ENCODE measurements at places on chromosomes 2 and 18.

GRCh38 chr2:210681491-210681890 lies 125.1 kb downstream of the CPS1 start:
- no peak for DNase-seq

- DNase-seq: no peak
These were observed 3.6 kb upstream of the KCNJ13 start for GRCh38 chr2:232779934-232780333.

- no peak for DNase-seq
These were observed 42.5 kb downstream of the CXCR4 start for GRCh38 chr2:136075476-136075875.

- no peak for DNase-seq
These were observed 1407.4 kb upstream of the ZEB2 start for GRCh38 chr2:145927131-145927950.

DNA sequence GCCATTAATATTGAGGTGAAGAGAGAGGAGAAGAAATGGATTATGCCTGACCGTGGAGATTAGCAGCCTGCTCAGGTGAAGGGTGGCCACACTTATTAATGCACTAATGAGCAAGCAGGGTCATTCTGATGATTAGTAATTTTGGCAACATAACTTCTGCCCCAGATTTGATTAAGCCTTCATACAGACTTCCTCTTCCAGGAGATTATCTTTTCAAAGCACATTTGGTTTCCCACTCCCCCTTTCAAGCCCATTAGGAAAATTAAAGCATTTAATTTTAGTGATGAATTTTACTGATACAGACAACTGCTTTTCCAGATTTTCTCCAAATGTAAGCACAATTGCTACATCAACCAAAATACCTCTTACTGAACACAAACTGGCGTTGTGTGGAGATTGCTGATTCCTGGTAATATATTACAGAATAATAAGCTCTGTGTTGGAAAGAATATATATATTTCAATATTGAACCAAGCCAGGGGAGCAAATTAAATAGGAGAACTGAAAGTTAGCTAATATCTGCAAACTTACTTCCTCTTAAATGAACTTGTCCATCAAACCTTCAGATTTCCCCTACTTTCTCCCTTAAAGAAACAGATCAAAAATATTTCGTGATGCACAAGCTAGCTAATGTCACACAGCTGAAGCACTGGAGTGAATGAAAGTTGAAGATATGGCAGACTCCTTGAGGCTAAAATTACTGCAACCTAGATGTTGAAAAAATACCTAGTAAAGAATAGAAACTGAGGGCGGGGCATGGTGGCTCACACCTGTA lies 140.8 kb downstream of the FAM210A start:
- DNase-seq: no peak

- DNase-seq: no peak
These were observed 776.9 kb upstream of the FSHR start for GRCh38 chr2:49931241-49931640.

GRCh38 chr2:193556766-193557470 lies 1362.2 kb upstream of the TMEFF2 start:
- DNase-seq: no peak

DNA sequence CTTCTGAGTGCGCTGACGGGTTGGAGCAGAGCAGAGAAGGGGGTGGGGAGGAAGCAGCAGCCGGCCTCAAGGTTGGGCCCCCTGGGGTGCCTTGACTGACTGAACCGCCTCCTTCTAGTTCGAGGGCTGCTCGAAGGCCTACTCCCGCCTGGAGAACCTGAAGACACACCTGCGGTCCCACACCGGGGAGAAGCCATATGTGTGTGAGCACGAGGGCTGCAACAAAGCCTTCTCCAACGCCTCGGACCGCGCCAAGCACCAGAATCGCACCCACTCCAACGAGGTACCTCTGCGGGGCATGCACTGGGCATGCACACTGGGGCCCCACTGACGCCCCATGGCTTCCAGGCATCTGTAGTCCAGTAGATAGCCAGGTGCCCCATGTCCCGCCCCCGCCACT lies 246.9 kb downstream of the GLI2 start:
- DNase-seq: no peak

- DNase-seq: peak; percentile 31
These were observed 35.8 kb downstream of the CIB4 start for GRCh38 chr2:26605195-26605998.

DNA sequence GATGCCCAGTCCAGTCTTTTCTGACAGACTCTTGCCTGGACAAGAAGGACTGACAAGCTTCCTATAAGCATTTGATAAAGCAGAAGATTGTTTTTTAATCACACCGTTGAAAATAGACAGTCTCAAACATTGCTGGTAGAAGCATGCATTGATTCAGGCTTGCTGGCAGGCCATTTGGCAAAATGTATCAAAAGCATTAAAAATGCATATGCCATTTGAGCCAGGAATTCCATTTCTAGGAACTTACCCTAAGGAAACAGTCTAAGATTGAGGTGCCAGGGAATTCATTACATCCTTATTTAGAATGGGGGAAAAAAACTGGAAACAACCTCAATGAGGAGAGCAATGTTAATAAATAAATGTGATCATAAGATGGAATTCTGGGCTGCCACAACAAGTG lies 20.7 kb downstream of the LGALSL start:
- DNase-seq: no peak

DNA sequence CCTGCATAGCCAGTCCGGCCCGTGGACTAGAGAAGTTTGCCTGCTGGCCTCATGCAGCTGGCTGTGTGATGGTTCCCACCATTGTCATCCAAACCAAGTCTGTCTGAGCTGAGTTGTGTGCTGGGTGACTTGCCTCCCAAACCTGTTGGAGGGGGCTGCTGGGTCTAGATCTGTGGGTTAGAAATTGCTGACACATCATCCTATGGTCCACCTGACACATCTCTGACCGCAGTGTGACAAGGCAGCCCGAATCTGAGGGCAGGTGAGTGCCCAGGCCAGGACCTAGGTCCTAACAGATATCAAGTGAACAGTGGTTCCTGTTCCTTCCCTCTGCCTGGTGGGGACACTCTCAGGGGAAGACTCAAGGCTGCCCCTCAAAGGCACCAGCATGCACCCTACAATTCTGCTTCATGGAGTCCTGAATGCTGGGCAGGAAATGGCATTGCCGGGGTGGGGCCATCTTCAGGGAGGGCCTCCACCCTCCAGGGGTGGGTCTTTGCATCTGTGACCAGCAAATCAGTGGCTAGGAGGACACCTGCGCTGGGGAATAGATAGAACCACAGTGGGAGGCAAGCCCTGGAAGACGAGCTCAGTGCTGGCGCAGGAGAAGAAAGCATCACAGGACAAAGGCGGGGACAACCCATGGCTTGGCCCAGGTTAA lies 117.9 kb upstream of the ID2 start:
- no peak for DNase-seq

DNA sequence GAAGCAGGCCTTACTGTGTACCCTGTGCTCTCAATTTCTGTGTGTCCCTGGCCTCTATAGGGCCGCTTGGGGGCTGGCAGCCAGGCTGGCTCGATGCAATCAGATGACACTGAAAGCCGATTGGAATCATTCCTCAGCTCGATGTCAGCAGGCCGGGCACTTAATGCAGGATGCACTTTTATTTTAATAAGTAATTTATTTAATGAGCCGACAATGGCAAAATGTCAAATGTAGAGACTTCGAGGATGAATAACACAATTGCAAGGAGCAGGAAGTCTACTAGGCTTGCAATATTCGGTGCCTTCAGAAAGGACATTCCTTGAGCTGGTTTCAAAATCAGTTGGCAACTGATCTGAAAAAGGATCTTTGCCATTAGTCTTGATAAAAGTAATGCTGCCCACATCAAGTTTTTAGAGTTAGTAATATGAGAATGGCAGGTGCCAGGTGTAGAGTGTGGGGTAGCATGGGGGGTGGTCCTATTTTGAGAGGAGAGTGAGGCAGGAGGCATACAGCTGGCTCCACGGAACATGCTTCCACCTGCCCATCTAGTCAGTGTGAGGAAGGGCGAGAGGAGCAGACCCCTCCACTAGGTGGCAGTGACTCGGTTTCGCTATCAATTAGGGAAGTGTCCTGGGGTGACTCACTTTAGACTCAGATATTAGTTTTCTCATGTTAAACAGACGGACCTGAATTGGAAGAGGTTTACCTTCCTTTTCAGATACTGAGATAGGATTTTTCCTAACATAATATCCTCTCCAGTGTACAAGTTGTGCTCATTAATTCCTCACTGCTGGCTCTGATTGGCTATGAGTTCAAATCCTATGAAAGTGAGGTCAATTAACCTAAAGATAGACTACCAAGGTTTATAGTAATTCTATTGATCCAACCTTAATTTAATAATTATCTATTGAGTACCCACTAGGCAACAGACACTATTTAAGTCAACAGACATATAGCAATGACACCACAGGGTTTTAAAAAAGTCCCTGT lies 80.9 kb downstream of the NABP1 start:
- DNase-seq: no peak

DNA sequence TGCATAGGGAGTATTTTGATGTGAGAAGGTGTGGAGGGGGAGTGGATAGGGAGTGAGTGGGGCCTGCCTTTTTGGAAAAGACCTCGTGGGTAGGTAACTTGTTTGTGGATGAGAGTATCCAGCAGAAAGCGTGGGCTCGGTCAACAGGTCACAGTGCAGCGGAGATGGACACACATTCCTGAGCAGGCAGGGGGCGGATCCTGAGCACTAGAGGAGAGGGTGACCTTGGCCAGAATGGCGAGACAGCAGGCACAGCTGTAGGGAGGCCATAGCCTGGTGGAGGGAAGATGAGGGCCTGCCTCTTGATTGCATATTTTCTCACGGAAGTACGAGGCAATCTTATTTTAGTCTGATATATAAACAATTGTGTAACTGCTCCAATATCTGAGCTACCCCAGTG lies 3.6 kb upstream of the MC2R start:
- no peak for DNase-seq

DNA sequence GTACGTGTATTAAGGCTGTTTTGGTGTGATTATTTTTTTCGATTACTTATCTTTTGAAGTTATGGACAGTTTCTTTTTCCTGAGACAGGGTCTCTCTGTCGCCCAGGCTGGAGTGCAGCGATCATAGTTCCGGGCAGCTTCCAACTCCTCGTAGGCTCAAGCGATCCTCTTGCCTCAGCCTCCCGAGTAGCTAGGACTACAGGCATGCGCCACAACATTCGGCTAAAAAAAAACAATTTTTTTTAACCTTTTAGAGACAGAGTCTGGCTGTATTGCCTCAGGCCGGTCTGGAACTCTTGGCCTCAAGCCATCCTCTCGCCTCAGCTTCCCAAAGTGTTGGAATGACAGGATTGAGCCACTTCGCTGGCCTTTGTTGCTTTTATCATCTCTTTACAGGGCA lies 945 bp downstream of the HAT1 start:
- no peak for DNase-seq

GRCh38 chr2:223262946-223263345 lies 211.0 kb downstream of the KCNE4 start:
- no peak for DNase-seq

DNA sequence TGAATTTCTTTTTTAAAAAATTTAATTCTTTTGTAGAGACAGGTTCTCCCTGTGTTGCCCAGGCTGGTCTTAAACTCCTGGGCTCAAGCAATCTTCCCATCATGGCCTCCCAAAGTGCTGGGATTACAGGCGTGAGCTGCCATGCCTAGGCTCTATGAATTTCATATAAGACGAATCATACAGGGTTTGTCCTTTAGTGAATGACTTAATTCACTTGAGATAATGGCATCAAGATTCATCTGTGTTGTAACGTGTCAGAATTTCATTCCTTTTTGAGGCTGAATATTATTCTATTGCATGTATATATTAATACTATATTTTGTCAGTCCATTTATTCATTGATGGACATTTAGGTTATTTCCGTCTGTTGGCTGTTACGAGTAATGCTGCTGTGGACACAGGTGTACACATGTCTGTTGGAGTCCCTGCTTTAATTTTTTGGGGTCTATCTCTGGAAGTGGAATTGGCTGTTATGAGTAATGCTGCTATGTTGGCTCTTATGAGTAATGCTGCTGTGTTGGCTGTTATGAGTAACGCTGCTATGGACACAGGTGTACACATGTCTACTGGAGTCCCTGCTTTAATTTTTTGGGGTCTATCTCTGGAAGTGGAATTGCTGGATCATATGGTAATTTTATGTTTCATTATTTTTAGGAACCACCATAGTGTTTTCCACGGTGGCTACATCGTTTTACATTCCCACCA lies 210.6 kb downstream of the CAMKMT start:
- no peak for DNase-seq

GRCh38 chr18:7572822-7573221 lies 5.7 kb downstream of the PTPRM start:
- no peak for DNase-seq

DNA sequence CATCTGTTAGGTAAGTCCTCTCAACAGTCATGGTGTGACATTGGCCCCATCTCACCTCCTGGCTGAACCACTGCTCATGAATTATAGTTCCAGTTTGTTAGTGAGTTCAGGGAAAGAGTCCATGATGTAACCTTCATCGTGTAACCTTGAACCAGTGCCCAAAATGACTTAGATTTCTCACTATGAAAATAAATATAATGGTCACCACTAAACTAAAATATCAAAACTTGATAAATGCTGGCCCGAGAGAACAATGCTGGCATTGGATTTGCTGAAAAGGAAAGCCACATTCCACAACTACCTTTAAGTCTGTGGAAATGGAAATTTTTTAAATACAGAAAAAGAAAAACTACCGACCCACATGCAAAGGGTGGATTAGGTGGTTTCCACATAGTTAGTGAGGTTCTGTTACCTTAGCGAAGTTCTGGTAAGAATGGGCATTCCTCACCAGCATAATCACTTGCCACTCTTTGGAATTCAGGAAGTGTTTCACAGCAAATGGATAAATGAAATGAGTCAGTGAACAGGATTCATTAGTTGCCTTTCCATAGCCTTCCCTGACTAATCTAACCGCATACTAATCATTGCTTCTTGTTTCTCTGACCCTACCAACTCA lies 133.9 kb upstream of the CTAGE1 start:
- no peak for DNase-seq

GRCh38 chr18:1825296-1825695 lies 746.0 kb downstream of the METTL4 start:
- DNase-seq: no peak

DNA sequence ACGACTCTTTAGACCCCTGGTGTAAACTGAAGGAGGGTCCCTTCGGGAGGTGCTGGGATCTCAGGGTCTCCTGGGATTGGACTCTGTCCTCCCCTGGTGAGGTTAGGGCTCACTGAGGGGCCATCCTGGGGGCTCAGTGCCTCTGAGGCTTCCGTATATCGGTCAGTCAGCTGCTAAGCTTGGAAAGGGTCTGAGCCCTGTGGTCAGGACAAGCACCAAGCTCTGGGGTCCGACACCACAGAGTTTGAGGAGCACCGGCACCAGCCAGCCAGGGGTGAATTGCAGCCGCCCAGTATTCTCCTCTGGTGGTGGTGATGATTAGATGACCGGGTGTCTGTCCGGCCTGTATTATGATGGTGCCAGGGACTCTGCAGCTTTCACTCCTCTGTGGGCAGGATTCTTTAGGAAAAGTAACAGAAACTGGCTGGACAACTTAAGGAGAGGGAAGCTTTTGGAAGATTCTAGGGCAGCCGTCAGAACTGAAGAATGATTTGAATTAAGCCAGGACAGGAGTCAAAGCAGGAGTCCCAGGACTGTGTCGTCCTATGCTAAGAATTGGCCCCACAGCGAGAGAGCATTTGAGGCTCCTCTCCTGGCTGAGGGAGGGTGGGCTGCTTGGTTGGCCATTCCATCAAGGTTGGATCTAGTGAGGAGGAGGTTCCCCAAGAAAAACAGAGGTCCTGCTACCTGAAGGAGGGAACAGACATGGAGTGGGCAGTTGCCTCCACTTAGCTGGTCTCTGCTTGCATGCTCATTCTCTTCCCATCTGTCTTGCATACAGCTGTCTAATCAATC lies 158.6 kb upstream of the HS6ST1 start:
- no peak for DNase-seq
